ENCODE measurements at places on chromosomes 3 and 15. TPM values are rescaled to one million over a fixed set of nuclear protein-coding genes. Genes with fewer than 3 reads are reported as not detected.

- no peak for DNase-seq
Observed at GRCh38 chr3:12771236-12771635, 12.2 kb upstream of the TMEM40 start.

Gene EHD4
- 15.6 TPM for total RNA-seq

Gene CEP19
- total RNA-seq, result 7.8 TPM

- DNase-seq, result no peak
Observed at GRCh38 chr3:105238367-105238766, 128.3 kb upstream of the ALCAM start.

GRCh38 chr15:76994496-76994895 lies 430 bp upstream of the PSTPIP1 start:
- DNase-seq, result no peak

Gene CEP63
- 31.6 TPM for total RNA-seq

DNA sequence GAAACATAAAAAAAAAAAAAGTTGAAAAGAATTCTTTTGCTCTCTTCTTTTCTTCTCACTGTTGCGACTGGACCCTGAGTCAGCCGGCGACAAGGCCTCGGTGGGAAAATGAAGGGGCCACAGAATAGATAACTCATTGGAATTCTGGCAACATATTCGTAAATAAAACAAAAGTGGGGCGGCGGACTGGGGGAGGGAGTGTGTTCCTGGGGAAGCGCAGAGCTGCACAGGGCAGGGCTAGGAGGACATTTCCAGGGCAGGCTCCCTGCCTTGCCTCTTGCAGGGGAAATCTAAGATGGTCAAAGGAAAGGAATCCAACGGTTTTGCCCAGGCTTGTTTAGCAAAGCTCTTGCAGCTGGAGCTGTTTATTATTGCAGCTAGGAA lies 1042.8 kb upstream of the NR2F2 start:
- no peak for DNase-seq

GRCh38 chr3:127572186-127572585 lies 18.3 kb downstream of the TPRA1 start:
- no peak for DNase-seq

DNA sequence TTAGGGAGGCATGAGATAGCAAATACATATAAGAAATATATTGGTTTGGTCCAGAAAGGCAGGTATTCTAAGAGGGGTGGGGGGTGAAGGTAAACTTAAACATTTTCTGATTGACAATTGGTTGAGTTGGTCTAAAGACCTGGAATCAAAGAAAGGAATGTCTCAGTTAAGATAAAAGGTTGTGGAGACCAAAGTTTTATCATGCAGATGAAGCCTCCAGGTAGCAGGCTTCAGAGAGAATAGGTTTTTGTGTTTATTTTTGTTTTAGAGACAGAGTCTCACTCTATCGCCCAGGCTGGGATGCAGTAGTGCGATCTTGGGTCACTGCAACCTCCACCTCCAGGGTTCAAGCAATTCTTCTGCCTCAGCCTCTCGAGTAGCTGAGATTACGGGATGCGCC lies 80.5 kb downstream of the NPAP1 start:
- DNase-seq, result no peak

All from CD4-positive, alpha-beta memory T cell (primary cell).